ENCODE measurements at places on chromosomes 2 and 18. TPM values are rescaled to one million over a fixed set of nuclear protein-coding genes. Genes with fewer than 3 reads are reported as not detected.
A peak's percentile ranks its signal among the peaks of the same experiment; 100 is the strongest.

GPBAR1 gene
- 0.16 TPM for total RNA-seq

- H3K27me3 ChIP-seq, result no peaks in the 10 kb centered on the region
- DNase-seq, result peak; percentile 27
- H3K27ac ChIP-seq, result no peak overlapping the region
- H3K36me3 ChIP-seq, result peaks cover 6% of the 10 kb centered on the region
- no peaks in the 10 kb centered on the region for H3K4me1 ChIP-seq
Measured at GRCh38 chr2:62461707-62462106, 44.3 kb downstream of the TMEM17 start.

- no peaks in the 10 kb centered on the region for H3K4me1 ChIP-seq
- H3K36me3 ChIP-seq, result no peaks in the 10 kb centered on the region
- no peaks in the 10 kb centered on the region for H3K27me3 ChIP-seq
- H3K4me3 ChIP-seq, result no peak overlapping the region
- no peak overlapping the region for H3K27ac ChIP-seq
- no peak for DNase-seq
Measured at GRCh38 chr2:236627841-236628240, 58.2 kb downstream of the ACKR3 start.

DNA sequence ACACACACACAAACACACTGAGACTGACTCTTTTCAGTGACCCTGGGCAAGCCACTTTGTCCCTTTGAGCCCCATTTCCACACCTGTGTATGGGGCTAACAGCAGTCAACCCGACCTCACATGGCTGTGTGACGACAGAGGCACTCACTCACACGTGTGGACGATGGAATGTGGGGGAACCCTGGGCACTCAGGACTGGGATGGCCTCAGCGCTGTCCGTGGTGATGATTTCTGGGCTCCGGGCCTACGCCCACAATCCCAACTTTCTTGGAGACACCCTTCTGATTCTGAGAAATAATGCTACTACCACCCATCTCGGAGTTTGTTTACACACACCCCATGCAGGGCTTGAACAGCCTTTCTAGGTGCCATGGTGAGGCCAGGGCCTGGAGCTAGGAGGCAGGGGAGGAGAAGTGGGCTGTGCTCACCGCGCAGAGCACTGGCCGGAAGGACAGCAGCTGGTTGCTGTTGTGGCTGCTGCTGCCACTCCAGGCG lies 1.5 kb downstream of the CRYBA2 start:
- H3K27ac ChIP-seq, result no peak overlapping the region
- no peaks in the 10 kb centered on the region for H3K4me1 ChIP-seq
- no peak overlapping the region for H3K4me3 ChIP-seq
- H3K36me3 ChIP-seq, result peaks cover 2% of the 10 kb centered on the region

RNASEH1 gene
- 48.3 TPM for total RNA-seq

- no peaks in the 10 kb centered on the region for H3K27me3 ChIP-seq
- no peaks in the 10 kb centered on the region for H3K36me3 ChIP-seq
- H3K4me1 ChIP-seq, result no peaks in the 10 kb centered on the region
- H3K4me3 ChIP-seq, result no peak overlapping the region
- H3K27ac ChIP-seq, result no peak overlapping the region
- DNase-seq, result no peak
Measured at GRCh38 chr2:102832789-102833188, 71.0 kb downstream of the TMEM182 start.

DNA sequence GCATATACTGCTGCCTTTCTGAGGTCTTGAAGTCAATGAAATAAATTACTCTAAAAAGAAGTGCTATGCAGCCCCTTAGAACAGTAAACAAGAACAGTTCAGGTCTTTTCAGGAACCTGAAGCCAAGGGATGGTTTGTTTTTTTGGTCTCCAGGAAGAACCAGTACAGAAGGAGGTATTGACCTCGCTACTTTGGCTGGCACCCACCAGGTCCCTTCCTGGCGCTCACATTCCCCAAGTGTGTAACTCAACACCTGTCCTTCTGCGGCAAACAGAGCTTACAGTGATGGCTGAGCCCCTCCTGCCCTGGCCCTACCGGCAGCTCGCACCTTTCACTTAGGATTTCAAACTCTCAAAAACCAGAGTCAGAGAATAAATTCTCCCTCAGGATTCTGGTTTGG lies 51.9 kb downstream of the SETBP1 start:
- no peak for DNase-seq
- H3K36me3 ChIP-seq, result no peaks in the 10 kb centered on the region
- H3K4me1 ChIP-seq, result peaks cover 42% of the 10 kb centered on the region
- H3K27ac ChIP-seq, result peak overlapping the region; percentile 76
- no peaks in the 10 kb centered on the region for H3K27me3 ChIP-seq

DNA sequence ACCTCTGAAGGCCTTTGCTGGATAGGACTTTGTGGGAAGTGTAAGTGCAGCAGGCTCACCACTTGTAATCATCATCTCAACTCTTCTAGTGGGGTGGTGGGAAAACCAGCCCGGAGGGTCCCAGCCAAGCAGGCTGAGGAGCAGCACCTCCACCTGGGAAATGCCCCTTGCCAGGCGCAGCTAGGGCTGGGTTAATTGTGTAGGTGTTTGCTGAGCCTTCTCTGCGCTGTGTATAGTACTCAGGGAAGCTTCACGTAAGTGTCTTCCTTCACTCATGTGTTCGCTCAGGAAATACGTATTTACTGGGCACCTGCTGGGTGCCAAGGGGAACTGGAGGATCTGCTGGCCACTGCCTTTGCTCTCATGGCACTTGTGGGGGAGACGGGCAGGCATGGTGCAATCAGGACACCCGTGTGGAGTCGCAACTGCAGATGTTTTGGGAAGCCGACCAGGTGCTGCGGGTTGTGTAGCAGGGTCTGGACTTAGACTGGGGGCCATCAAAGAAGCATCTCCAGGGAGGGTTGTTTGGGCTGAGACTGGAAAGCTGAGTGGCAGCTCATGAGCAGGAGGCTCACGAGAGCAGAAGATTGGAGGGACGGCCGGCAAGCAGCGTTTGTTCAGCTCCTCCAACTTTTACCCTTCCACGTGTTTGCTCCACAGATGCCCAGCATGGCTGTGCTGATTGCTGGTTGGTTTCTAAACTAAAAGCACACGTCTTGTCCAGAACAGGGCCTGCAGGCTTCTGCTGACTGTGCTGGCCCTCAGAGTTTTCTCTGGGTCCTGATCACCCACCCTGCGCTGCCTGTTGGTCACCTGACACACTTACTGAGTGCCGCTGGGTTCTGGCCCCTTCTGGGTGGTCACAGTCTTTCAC lies 164.6 kb downstream of the LDLRAD4 start:
- H3K4me3 ChIP-seq, result no peak overlapping the region
- H3K4me1 ChIP-seq, result no peaks in the 10 kb centered on the region
- H3K27ac ChIP-seq, result no peak overlapping the region
- H3K27me3 ChIP-seq, result no peaks in the 10 kb centered on the region
- no peaks in the 10 kb centered on the region for H3K36me3 ChIP-seq

- DNase-seq, result no peak
- H3K4me3 ChIP-seq, result no peak overlapping the region
- no peak overlapping the region for H3K27ac ChIP-seq
- H3K27me3 ChIP-seq, result no peaks in the 10 kb centered on the region
- peaks cover 19% of the 10 kb centered on the region for H3K4me1 ChIP-seq
Measured at GRCh38 chr2:205765151-205765550, 82.8 kb downstream of the NRP2 start.

PROC gene
- not detected for total RNA-seq

DNA sequence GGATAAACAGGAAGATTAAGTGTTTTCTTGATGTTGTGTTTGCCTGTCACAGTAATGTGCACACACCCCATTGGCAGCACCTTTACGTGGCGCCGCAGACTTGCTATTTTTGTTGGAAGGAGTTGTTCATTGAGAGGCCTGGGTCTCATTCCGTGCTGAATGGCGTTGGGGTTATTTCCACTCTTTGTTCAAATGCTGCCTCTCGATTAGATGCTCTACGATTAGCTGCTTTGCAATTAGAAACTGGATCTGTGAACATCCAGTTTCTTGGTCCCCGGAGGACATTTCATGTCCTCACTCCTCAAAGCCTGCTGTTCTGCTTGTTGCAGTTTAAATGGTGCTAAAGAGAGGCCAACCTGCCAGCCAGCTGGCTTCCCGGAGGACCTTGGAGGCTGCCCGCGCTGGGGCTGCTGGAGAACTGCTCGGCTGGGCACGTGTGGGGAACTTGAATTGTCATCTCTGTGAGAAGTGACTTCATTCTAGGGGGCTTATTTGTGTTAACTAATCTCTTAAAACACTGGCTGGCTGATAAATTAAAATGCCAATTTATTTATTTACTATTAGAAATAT lies 117.4 kb upstream of the NABP1 start:
- H3K27me3 ChIP-seq, result no peaks in the 10 kb centered on the region
- no peaks in the 10 kb centered on the region for H3K4me1 ChIP-seq
- H3K27ac ChIP-seq, result no peak overlapping the region
- DNase-seq, result no peak

DNA sequence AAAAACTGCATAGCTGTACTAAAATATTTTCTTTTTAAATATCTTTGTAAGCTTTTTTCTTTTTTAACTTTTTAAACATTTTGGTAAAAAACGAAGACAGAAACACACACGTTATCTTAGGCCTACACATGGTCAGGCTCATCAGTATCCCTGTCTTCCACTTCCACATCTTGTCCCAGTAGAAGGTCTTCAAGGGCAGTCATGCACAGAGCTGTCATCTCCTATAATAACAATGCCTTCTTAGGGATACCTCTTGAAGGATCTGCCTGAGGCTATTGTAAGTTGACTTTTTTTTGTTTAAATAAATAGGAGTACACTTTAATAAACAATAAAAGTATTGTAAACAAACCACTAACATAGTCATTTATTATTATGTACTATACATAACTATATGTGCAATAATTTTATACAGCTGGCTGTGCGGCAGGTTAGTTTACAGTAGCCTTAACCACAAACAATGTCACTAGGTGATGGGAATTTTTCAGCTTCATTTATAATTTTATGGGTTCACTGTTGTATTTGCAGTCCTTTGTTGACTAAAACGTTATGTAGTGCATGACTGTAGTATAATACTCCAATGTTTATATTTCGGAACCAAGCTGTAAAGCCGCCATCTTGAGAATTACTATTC lies 124.4 kb downstream of the MAP4K4 start:
- peaks cover 9% of the 10 kb centered on the region for H3K36me3 ChIP-seq
- H3K27me3 ChIP-seq, result no peaks in the 10 kb centered on the region
- peak overlapping the region; percentile 43 for H3K27ac ChIP-seq
- H3K4me1 ChIP-seq, result peaks cover 66% of the 10 kb centered on the region
- no peak for DNase-seq
- H3K4me3 ChIP-seq, result no peak overlapping the region

DNA sequence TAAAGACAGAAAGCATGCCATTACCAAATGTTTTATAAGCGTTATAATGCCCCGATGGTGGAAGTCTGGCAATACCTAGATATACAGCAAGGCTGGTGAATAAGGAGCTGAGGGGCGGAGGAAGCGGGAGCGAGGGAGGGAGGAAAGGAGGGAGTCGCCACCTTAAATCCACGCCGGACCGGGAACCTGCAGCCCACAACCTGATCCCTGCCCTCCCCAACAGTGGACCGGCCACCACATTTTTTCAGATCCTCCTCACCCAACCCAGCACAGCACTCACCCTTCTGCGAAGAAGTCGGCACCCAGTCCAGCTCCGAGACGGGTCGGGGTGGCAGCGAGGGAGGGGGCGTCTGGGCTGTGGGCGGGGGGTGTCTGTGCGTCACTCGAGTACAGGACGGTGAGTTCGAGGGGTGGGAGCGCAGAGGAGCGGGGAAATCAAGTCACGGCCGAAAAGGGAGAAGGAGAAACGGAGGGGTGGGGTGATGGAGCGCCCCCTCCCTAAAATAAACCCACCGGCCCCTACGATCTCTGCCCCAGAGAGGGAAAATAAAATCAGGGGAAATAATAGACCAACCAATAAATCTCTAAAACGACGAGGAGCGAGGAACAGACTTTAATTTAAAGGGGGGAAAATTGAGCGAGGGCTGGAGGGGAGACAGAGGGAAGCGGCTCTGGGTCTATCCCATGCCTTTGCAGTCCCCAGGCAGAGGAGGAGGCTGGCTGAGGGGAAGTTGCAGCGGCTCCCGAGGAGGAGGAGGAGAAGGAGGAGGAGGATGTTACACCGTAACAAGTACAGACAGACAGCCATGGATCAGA lies 96.5 kb upstream of the SERTAD2 start:
- H3K4me1 ChIP-seq, result peaks cover 21% of the 10 kb centered on the region
- H3K36me3 ChIP-seq, result no peaks in the 10 kb centered on the region
- H3K27me3 ChIP-seq, result no peaks in the 10 kb centered on the region
- H3K4me3 ChIP-seq, result peak overlapping the region; percentile 87

DNA sequence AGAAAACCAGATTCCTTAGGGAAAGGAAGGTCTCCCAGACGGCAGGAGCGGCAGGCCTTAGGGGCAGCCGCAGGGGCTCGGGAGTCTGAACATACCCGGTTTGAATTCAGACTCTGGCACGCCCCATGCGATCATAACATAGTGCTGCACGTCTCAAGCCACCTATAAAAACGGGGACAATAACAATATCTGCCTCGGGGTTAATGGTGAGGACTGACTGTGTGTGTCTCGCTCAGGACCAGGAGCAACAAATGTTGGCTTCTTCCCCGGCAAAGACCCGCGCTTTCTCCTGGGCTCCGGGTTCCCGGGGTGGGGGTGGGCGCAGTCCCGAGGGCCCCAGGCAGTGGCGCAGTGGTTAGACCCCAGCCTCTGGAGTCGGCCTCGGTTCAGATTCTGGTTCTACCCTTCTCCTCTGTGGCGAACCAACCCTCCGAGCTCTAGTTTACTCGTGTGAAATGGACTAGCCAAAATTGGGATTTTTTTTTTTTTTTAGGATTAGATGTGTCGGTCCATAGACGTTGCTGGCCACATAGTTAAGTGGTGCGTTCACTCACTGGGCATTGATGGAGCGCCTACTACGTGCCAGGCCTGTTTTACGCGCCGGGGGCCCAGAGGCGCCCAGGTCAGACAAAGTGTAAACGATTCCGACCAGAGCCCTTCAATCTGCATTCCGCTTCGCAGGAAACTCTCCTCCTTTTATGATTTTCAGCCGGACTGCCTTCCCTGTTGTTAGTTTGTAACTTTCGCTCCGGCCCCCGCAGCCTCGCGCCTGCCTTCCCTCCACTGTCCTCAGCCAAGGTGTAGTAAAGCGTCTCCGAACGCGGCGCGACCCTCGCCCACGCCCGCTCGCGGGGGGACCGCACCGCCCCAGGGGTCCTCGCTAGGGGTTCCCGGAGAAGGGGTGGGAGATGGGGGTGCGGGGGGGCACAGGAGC lies 820 bp upstream of the SH3BP4 start:
- no peaks in the 10 kb centered on the region for H3K27me3 ChIP-seq
- no peak for DNase-seq
- H3K36me3 ChIP-seq, result no peaks in the 10 kb centered on the region
- peak overlapping the region; percentile 94 for H3K27ac ChIP-seq
- H3K4me3 ChIP-seq, result peak overlapping the region; percentile 71

QPCT gene
- not detected for total RNA-seq
